ENCODE measurements at places on chromosomes 7 and 10. TPM values are rescaled to one million over a fixed set of nuclear protein-coding genes. Genes with fewer than 3 reads are reported as not detected.

DNA sequence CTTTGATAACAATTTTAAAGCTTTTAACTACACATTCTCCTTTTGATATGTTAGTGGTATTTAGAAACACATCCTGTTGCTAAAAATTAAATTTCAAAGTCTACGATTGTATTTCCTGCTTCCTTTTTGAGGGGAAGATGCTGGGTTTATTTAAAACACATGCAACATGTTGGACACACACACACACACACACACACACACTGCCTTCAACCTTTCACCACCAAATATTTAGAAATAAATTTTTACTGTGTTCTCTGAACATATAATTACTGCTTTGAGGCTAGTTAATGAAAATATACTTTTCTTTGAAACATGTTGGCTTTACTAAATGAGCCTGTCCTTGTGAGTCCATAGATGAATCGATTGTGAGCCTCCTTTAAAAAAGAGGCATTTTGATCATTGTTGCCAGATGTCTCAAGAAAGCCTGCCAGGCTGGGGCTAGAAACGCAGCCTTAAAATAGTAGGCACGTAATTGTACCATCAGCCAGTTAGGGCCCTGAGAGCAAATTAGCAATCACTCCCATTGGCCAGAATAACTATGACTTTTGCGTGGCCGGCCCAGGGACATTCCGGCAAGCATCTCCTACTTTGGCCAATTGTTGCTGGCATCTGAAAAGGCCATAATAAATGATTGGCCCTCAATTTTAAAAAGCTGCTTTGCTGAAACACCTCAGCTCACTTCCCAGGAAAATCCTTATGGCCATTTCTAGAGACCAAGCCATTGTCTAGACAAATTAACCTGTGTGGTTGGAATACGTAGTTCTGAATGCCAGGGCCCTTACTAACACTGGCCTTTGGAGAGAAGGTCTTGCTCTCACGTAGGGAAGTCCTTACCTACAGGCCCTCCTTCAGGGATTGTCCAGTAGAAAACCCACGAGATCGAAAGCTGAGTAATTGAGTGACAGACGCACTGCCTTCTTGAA lies 9.9 kb upstream of the TEX36 start:
- DNase-seq, result no peak

NYAP1 gene
- 3.7 TPM for polyA plus RNA-seq

- DNase-seq, result no peak
Observed at GRCh38 chr7:53101026-53101425, 65.6 kb downstream of the POM121L12 start.

DNA sequence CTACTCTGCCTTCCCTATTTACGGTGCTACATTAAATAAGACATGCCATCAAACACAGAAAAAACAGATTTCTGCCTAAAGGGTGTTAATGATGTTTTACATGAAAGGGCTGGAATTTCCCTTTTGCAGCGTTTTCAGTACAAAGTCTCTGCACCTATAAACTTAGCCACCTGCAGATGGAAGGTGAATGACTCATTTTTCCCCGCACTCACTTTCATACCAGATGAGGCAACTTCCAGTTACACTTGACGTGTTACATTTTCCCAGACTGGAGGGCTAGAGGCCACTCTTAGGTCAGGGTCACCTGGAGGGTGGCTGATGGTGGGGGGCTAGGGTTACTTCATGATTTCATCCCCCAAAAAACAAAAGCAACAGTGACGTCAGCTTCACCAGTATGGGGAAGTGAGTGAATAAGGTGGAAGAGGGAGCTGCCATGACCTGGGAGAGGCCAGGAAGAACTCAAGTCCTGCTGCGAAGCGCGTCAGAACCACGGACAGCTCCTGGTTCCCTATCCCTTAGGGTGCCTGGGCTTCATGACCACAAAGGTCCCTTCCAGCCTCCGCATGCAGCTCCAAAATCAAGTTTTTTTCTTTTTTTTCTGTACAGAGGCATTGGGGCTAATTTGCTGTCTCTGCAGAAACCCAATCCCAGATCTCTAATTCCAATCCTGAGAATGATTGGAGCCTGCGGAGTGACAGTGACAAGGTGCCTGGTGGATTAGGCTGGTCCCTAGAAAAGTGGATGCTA lies 94.0 kb downstream of the ADARB2 start:
- peak; percentile 9 for DNase-seq

DNA sequence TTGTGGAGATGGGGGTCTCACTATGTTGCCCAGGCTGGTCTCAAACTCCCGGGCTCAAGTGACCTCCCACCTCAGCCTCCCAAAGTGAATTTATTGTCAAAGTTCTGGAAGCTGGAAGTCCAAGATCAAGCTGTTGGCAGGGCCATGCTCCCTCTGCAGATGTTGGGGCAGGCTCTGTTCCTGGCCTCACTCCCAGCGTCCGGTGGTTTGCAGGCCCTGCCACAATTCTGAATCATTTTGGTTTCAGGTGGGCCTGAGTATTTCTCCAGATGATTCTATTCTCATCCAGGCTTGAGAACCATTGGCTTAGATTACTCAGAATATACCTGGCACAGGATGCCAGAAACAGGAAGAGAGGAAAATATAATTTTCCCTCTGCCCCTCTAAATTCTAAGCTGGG lies 737.4 kb downstream of the TNS3 start:
- DNase-seq, result no peak

DNA sequence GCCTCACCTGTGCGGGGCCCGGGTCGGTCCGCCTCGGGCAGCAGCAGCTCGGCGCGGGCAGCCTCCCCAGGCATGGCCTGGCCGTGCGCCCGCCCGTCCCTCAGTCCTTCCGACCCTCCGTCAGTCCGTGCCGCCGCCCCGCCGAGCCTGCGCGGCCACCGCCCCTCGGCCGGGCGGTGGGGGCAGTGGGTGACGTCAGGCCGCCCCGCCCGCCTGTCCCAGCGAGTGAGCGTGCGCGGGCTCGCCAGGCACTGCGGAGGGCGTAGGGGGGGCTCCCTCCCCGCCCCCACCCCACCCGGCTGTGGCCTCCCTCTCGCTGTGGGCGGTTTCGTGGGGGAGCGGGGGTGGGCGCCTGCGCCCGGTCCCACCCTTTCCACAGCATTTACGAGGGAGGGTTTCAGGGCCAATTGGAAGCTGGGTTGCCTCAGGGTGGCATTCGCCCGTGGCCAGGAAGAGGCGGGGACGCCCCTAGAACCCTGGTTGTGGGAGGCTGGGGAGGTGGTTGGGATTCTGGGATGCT lies at the start of gene NACAD:
TSS of gene NACAD (minus strand) at position 149 of the 520 bp plus-strand sequence. CDS start at position 74, 75 bp downstream.
- peak; percentile 29 for DNase-seq

DNA sequence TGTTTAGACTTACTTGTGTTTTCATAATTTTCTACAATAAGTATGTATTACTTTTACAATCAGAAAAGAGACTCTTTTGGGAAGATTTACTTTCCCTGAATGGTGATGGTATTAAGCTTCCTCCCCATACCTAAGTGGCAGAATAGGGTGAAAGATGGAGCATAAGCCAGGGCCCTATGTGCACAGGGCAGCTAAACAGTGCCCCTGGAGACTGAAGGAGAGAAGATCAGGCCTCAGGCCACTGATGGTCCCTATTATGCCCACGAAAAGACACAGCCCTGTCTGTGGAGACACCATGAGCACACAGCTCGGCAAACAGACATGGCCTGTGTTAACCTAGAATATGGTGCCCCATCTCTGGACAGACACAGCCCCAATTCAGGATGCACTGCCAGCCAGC lies 139.4 kb downstream of the OAT start:
- DNase-seq, result no peak

SH3PXD2A gene
- polyA plus RNA-seq, result 1.4 TPM

DNA sequence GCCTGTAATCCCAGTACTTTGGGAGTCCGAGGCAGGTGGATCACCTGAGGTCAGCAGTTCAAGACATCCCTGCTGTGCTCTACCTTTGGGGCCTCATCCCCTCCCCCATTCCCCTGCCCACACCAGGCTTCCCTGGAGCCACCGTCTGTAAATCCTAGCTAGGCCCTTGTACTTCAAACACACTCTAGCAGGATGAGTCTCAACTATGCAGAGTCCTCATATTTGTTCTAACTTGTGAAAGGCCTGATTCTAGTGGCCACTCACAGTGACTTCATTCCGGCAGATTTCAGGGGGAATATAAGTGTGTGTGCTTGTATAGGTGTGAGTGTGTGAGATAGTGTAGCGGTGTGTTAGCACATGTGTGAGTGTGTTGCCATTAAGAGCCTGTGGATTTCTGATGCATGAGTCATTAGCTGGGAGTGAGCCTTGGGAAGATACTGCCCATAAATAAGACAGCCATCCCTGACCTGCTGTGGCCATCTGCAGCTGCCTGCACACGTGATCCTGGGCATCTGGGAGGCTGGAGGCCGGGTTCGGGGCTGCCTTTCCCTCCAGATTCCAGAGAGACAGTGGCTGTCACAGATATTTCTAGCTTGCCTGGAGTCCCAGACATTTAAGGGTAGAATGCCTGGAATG lies 1.7 kb upstream of the NEURL1 start:
- peak; percentile 68 for DNase-seq

DNA sequence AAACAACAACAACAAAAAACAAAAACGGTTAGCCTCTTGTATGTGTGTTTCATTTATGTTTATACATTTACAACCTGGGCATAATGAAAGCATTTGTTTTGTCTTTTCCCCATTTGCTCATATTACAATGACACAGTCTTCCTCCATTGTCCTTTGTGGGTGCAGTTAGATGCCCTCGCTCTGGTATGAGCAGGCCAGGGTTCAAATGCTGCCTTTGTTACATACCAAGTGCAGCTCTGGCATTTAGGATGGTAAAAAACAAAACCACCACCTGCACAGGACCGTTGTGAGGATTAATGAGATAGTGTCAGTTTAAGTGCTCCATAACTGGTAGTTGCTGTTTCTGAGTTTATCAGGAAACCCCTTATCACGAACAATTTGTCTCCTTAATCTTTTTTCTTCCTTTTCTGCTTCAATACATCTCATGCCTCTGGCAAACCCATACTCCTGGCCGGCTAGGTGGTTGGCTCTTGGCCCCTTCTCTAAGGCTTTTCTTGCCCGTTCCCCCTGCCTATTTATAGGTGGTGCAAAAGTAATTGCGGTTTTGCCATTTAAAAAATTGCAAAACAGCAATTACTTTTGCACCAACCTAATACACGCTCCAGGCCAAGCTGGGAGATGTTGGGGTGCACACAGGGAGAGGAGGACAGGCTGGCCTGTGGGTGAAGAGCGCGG lies 18.6 kb upstream of the TMEM225B start:
- DNase-seq, result no peak

DNA sequence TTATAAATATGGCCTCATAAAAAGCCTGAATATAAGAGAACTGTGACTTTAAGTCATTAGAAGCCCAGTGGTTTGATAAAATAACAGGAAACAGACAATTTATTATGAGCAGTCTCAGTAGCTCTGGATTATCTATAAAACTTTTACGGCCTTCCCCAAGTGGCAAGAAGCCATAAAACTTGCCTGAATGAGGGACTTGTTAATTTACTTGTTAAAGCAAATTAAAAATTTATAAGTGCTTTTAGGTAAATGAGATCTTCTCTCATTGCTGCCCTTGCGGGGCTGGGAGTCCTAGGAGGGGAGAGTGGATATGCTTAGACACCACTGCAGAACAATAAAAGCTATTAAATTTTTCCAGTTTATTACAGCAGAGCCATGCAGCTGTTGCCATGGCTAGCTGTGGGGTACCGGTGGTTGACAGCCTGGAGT lies 499.9 kb downstream of the AUTS2 start:
- no peak for DNase-seq

STEAP4 gene
- polyA plus RNA-seq, result not detected

GRCh38 chr7:23742051-23742450 lies 32.0 kb downstream of the STK31 start:
- no peak for DNase-seq

DNA sequence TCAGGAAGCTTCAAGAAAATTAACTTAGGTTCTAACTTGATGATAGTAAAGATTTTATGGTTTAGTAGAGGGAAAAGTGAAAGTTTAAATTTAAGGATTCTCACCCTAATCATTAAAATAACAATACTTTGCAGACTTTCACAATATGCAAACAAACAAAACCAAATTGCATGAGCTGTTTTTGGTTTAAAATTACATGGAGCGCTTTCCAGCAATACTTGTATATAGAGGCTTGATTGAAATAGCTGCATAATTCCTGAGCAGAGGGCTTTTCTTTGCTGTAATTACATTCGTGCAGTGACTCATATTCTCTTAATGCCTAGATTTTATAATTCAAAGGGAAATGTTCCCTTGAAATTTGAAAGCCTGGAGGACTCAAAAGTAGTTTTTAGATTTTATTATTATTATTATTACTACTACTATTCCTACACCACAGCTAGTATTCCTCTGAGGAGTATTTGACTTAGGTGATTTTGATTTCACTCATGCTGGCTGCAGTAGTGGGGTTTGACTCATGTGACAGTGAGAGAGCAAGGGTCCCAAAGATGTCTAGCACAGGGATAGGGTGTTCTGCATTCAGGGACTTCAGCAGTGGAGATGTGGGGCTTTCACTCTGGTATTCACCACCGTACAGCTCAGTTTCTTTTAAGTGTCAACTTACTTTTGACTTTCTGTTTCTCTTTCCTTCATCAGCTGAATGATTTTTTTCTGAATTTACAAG lies 138.1 kb downstream of the ADAM22 start:
- no peak for DNase-seq

DNA sequence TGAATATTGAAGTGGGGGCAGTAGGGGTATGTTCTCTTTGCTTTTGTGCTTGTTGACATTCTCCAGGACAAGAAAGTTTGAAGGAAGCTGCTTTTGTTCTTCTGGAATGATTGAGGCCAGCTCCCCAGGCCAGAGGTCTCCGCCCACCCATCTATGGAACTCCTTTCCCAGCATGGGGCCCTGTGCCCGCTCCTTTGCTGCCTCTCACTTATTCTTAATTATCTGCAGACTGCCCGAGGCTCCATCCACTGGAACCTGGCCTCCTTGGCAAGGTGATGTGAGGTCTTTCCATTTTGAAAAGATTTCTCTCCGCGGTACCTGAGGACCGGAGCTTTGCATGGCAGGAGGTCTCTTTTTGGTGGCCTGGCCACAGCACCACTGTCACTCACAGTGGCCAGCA lies 39.3 kb upstream of the MKI67 start:
- DNase-seq, result no peak

PNLIP gene
- polyA plus RNA-seq, result not detected

- no peak for DNase-seq
Observed at GRCh38 chr10:44337081-44337480, 47.8 kb downstream of the CXCL12 start.

DNA sequence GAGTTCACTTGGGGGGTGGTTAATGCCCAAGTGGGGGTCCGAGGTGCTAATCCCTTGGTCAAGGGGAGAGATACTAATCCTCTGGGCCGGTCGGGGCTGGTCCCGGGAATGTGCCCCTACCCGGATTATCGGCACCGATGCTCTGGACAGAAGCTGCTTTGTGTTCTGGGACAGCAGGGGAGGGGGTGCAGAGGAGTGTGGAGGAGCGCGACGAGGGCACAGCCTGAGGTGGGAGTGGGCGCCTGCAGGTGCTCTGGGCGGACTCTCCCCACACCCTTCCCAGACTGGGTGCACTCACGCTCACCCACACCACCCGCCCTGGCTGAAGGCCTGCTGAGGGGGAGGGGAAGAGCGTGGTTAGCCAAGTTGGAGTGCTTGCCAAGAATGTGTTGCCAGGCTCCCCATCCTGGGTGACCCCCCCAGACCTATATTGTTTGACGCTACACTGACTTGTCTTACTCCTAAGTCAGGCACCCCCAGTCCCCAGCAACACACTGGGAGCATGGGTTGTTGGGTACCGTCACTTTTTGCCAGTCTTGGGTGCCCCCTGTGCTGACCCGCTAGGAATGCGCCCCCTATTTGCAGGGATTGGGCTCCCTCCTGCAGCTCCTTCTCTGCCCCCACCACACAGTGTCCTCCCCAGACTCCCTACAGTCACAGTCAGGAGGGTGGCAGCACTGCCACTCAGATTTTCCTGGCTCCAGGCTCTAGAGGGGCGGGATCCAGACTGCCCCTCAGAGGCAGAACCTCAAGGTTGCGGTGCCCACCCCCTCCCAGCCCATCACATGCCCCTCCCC lies 1.2 kb downstream of the SLC4A2 start:
- DNase-seq, result peak; percentile 89

- DNase-seq, result peak; percentile 81
Observed at GRCh38 chr7:45923290-45923689, 2.2 kb upstream of the IGFBP3 start.

HOXA5 gene
- 2.9 TPM for polyA plus RNA-seq
